ENCODE measurements at places on chromosomes 6 and 20. TPM values are rescaled to one million over a fixed set of nuclear protein-coding genes. Genes with fewer than 3 reads are reported as not detected.
A peak's percentile ranks its signal among the peaks of the same experiment; 100 is the strongest.

- DNase-seq = no peak
Measured at GRCh38 chr6:132498638-132499037, 14.3 kb downstream of the STX7 start.

Gene GNAS-AS1
- 1.8 TPM for total RNA-seq

Gene CFB
- total RNA-seq = 4.0 TPM

- DNase-seq = no peak
Measured at GRCh38 chr20:33251496-33251895, 15.7 kb downstream of the BPIFA1 start.

DNA sequence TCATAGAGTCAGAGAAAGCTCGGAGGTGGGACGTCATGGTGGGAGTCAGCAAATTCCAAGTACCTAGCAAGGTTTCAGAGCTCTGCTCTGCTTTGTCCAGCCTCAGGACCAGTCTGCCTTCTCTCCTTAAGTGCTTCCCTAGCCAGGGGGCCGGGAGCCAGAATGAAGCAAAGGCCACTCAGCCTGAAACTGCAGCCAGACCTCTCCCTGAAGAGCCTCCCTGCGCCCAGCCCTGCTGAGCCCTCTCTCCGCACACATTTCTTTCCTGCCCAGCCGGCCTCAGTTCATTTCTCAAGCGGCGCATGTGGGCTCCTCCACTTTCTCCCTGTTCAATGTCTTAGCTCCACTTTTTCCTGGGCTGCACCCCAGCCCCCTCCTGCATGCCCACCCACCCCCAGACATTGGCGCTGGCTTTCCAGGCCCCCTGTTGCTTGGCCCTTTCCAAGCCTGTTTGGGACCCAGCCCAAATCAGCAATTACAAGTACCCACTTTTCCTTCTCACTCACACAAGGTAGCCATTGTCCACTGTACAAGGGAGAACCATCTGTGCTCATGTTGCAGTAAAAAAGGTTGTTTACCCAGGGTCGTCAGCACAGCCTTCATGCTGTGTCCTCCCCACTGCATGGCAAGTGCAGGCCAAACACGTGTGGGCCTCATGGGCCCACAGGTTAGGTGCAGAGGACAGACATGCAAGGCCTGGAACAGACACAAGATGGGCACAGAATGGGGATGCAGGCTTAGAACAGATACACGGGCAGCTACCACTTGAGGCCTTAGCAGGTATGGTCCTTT is 147.1 kb downstream of the MRPL14 start:
- DNase-seq = no peak

GRCh38 chr6:124765280-124765679 is 197.0 kb upstream of the RNF217 start:
- no peak for DNase-seq

DNA sequence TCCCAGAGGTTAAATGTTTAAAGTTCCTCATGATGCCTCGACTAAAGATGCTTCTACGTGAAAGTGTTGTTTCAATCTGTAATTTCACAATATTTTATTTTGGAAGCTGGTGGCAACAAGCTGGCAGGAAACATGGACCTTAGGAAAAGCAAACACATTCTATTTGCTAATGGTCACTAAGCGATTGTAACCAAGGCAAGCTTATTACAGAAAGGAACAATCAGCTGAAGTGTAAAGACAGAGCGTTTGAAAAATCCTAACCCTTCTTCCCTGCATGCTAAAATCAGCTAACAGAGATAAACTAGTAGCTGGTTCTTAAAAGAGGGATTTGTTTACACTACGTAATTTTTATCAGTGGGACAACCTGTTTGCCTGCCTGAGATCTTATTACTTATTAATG is 50.0 kb downstream of the IL20RA start:
- DNase-seq = no peak

Gene FERMT1
- total RNA-seq = 7.0 TPM

DNA sequence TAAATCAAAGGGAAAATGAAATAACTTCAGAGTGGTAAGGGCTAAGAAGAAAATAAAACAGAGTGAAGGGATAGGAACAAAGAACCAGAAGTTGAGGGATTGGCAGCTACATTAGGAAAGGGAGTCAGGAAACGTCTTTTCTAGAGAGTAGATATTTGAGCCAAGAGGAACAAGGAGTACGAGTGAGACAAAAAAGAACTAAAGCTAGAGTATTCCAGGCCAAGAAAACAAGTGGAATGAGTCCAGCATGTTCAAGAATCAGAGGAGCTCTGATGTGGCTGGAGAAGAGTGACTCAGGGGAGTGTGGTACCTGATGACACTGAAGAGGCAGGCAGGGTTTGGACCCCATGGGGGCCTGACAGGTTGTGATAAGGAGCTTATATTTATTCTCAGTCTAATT is 66.3 kb downstream of the CEP162 start:
- no peak for DNase-seq

DNA sequence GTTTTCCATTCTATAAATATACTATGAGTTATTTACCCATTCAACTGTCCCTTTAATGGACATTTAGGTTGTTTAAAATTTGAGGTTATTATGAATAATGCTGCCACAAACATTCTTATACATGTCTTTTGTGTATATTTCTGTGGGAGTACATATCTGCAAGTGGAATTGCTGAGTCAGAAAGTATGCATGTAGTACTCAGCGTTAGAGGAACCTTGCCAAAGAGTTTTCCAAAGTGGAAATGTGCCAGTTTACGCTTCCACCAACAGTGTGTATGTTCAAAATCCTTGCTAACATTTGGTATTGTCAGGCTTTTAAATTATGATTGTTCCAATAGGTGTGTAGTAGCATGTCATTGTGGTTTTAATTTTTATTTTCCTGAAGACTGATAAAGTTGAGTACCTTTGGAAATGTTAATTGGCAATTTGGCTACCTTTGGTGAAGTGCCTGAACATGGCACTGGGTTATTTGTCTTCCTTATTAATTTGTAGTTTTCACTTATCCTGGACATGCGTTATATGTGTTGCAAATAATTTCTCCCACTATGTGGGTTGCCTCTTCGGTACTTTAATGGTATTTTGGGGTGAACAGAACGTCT is 341.2 kb downstream of the CD83 start:
- DNase-seq = peak; percentile 45

All from A172 (cell line).